Neural crest cell (in vitro differentiated cells): ENCODE measurements at places on chromosomes 6 and 20. TPM values are rescaled to one million over a fixed set of nuclear protein-coding genes. Genes with fewer than 3 reads are reported as not detected.

DNA sequence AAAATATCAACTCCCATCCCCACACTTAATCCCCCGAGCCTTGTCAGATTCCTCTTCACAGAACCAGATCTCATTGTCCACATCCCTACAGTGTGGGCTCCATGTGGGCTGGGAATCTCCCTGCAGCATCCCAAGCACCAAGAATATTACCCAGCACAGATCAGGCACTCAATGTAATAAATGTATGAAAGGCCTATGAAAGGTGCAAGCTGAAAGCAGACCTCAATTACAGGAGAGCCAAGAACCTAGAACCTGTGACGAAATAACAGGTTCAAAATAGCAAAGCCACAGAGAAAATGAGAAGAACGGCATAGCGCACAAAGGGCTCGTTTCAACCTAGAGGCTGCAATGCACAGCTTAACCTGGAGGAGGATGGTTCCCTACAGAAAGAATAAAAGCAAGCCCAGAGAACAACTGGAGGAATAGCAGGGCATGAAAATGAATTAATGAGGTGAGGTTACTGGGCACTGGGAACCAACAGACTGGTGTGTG lies 3.1 kb downstream of the SLC23A2 start:
- no peak for DNase-seq

GRCh38 chr6:92701425-92702096 lies 717.8 kb downstream of the EPHA7 start:
- no peak for DNase-seq

TFAP2A gene
- total RNA-seq = 8.2 and 9.6 TPM in 2 replicates

GRCh38 chr20:22586645-22587310 lies 2.4 kb upstream of the FOXA2 start:
- no peak for DNase-seq

GRCh38 chr6:138592749-138593123 lies 93.4 kb upstream of the NHSL1 start:
- no peak for DNase-seq

LHFPL5 gene
- not detected in 2 replicates for total RNA-seq

DNA sequence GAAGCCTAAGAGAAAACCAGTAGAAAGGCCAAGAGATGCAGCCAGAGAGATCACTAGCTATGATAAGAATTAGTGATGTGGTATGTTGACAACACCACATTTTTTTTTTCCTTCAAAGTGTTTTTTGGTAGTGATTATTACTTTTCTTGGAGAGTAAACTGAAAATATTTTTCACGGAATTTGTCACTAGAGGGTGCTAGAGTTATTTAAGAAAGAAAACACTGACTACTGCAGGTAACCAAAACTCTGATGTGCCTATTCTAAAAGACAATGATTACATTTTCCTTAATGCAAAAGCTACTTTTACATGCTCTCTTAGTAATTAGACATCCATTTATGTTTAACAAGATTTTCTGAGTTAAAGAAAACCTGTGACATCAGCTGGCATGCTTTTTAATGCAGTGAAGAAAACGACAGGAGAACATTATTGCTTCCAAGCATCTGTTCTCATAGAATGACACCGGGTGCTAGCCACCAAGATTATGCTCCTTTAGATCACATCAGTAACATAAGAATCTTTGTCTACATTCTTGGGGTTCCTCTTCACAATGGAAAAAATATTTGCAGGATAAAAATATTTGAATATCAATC lies 28.8 kb downstream of the RWDD2A start:
- no peak for DNase-seq

GRCh38 chr6:150676344-150676743 lies 76.7 kb downstream of the PLEKHG1 start:
- DNase-seq = no peak

- DNase-seq = no peak
Measured at GRCh38 chr20:40464731-40465208, 224.3 kb downstream of the MAFB start.

C20orf144 gene
- total RNA-seq = 0.44 and 0.82 TPM in 2 replicates
